PC-3 (cell line): ENCODE measurements at places on chromosomes 2 and 18. TPM values are rescaled to one million over a fixed set of nuclear protein-coding genes. Genes with fewer than 3 reads are reported as not detected.

DNA sequence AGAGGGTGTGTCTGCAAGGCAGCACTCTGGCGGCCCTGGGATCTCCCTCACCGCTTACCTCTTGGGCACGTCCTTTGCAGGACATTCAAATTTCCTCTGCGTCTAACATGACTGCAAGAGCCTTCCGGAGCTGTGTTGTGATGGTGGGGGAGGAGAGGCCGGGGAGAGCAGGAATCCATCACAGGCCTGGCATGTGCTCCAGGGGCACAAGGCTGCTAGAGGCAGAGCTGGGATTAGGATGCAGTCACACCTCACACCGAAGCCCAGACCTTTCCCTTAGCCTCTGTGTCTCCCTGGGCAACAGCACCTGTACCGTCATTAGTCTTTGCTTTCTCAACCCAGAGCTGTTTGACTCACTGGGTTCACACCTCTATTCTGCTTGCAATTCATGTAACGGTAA lies 111.3 kb downstream of the CMPK2 start:
- H3K27me3 ChIP-seq = peaks cover 69% of the 10 kb centered on the region
- H3K27ac ChIP-seq = no peak overlapping the region
- no peak for DNase-seq
- H3K4me1 ChIP-seq = no peaks in the 10 kb centered on the region
- no peaks in the 10 kb centered on the region for H3K36me3 ChIP-seq

GRCh38 chr2:48213646-48214045 lies 307.3 kb upstream of the FBXO11 start:
- DNase-seq = no peak
- H3K4me3 ChIP-seq = no peak overlapping the region
- H3K27ac ChIP-seq = no peak overlapping the region
- H3K36me3 ChIP-seq = no peaks in the 10 kb centered on the region
- no peaks in the 10 kb centered on the region for H3K4me1 ChIP-seq
- H3K27me3 ChIP-seq = no peaks in the 10 kb centered on the region

DNA sequence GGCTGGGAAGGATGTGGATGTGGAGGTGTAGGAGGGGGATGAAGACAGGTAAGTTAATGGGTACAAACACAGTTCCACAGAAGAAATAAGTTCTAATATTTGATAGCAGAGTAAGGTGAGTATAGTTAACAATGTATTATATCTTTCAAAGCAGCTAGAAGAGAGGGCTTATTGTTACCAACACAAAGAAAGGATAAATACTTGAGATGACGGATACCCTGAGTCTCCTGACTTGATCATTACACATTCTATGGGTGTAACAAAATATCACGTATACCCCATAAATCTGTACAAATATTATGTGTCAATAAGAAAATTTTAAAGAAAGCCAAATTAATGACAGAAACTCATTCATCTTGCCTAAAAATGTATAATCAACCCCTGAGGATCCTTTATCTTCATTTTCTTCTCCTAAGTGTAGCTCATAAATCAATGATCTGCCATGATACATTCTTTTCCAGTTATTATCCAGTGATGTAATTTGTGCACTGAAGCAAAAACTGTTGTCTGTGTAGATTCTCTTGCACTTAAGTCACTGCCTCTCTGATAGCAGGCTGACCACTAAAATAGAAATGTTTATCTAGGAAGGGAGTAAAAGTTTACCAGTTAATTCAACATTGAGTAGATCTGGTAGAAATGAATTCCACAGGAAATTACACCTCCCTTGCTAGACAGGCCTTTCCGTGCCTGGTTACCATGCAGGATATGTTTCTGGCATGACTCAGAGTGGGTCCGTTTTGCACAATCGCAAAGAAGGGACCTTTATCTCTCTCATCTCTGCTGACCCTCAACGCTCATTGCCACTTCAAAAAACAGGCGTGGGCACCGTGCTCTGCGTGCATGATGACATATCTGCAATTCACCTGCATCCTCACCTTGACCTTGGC lies 249.7 kb upstream of the NCKAP5 start:
- no peaks in the 10 kb centered on the region for H3K27me3 ChIP-seq
- no peaks in the 10 kb centered on the region for H3K36me3 ChIP-seq
- H3K27ac ChIP-seq = peak overlapping the region; percentile 95
- no peak overlapping the region for H3K4me3 ChIP-seq

DNA sequence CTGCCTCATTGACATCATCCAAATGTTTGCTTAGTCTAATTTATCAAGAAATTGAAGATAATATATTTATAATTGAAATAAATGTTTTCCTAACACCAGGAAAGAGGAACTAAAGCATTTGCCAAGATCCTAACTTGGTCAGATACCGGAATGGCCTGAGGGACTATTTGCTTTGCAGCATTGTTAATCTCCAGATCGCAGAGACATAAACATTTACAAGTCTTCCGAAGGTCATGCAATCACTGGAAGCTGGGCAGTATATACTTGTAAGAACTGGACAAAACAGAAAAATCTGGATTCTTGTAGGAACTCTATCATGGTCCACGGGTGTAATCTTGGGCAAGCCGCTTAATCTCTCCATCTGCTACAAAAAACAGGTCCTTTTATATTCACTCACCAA lies 42.2 kb downstream of the CYBRD1 start:
- H3K4me3 ChIP-seq = no peak overlapping the region
- H3K36me3 ChIP-seq = no peaks in the 10 kb centered on the region
- no peak overlapping the region for H3K27ac ChIP-seq
- H3K27me3 ChIP-seq = no peaks in the 10 kb centered on the region

- H3K36me3 ChIP-seq = no peaks in the 10 kb centered on the region
- H3K27me3 ChIP-seq = no peaks in the 10 kb centered on the region
- H3K4me3 ChIP-seq = no peak overlapping the region
- H3K27ac ChIP-seq = no peak overlapping the region
- DNase-seq = no peak
- H3K4me1 ChIP-seq = no peaks in the 10 kb centered on the region
Measured at GRCh38 chr2:37357069-37357468, 12.6 kb downstream of the QPCT start.

DNA sequence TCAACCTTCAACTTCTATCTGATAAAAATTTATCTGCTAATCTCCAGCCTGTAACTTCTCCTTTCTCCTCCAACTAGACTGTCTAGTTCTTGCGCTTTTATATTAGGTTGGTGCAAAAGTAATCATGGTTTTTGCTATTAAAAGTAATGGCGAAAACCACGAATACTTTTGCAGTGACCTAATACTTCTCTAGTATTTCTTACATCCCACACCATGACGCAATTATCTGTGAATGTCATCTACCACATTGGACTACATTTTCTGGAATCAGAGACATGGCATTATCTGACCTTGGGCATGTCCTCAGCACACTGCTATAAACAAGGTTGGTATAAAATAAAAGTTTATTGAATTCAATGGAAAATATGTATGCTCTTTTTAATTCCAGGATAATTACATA lies 370.2 kb upstream of the LYPD1 start:
- no peak for DNase-seq
- H3K4me3 ChIP-seq = no peak overlapping the region
- H3K27me3 ChIP-seq = no peaks in the 10 kb centered on the region

DNA sequence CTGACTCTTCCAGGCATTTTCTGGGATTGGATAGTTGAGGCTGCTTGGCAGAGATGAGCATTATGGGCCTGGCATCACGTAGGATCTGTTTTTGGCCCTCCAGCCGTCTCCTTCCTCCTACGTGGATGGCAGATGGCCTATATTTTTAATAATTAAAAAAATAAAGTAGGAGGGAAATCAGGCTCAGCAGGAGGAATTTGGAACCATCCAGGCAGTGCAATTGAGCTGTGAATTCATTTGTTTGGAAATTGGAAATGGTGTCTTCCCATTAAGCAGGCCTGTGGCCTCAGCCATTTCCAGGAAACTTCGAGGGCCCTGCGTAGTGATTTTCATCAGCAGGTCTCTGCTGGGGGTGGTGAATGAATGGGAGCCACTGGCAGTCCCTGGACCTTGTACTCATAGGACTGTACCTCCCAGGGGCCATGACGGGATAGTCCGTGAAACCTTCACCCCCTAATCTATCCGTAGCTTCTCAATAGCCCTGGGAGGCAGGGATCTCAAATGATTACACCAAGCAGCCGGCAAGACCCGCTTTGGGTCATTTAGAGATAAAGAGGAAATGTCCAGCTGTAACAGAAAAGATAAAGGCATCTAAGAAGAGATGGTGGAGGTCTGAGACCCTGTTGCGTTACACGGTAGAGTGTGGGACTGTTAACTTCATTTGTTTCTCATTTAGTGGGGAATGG lies 73.1 kb upstream of the TNP1 start:
- no peaks in the 10 kb centered on the region for H3K4me1 ChIP-seq
- H3K4me3 ChIP-seq = no peak overlapping the region
- no peaks in the 10 kb centered on the region for H3K36me3 ChIP-seq
- no peak for DNase-seq
- no peaks in the 10 kb centered on the region for H3K27me3 ChIP-seq

DNA sequence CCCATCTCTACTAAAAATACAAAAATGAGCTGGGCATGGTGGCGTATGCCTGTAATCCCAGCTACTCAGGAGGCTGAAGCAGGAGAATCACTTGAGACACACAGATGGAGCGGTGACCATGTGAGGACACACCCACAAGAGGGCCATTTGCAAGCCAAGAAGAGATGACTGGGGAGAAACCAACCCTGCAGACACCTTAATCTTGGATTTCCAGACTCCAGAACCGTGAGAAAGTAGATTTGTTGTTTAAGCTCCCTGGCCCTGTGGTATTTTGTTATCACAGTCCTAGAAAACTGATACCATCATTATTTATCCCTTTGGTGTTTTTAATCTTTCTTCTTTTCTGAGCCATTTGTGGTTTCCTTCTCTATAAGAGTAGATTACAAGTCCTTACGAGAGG lies 88.6 kb upstream of the ID2 start:
- H3K36me3 ChIP-seq = no peaks in the 10 kb centered on the region
- no peak overlapping the region for H3K4me3 ChIP-seq
- no peaks in the 10 kb centered on the region for H3K27me3 ChIP-seq
- H3K27ac ChIP-seq = no peak overlapping the region
- H3K4me1 ChIP-seq = peaks cover 18% of the 10 kb centered on the region

- no peaks in the 10 kb centered on the region for H3K27me3 ChIP-seq
- DNase-seq = peak; percentile 44
- peaks cover 20% of the 10 kb centered on the region for H3K4me1 ChIP-seq
- peak overlapping the region; percentile 96 for H3K4me3 ChIP-seq
Measured at GRCh38 chr2:190408538-190409271, 550 bp downstream of the MFSD6 start.

DNA sequence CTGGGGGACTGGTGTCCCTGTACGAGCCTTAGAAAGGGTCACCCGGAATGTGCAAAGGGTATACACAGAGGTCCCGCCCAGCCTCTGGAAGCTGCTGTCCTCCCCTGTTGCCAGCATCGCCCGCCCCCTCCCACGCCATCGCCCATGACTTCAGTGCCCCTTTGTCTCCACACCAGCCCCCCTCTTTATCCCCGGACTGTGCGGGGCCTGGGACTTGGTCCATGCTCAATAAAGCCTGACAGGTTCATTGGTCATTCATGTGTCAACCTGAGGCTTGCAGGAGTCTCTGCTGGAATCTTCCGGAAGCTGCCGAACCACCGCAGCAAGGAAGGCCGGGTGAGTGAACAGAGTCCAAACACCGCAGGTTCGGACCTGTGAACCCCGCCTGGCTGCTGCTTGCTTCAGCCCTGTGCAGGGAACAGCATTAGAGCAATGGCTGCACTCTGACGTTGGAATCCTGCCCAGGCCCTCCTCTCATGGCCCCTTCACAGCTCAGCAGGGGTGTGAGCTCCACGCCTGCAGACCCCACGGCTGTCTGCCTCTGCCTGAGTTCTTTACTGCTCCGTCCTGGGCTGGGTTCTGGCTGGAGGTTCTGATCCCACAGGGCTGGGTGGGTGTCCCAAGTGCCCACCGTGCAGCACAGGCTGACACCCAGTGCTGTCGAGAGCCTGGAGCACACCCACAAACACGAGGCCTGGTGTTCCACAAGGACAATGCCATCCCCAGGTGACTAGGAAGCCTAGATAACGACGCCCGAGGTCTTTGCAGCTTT lies 96.5 kb downstream of the SEPTIN10 start:
- H3K27ac ChIP-seq = no peak overlapping the region
- H3K36me3 ChIP-seq = no peaks in the 10 kb centered on the region
- peaks cover 10% of the 10 kb centered on the region for H3K4me1 ChIP-seq
- no peaks in the 10 kb centered on the region for H3K27me3 ChIP-seq

GRCh38 chr2:174392706-174393105 lies 2.8 kb upstream of the SCRN3 start:
- no peaks in the 10 kb centered on the region for H3K27me3 ChIP-seq
- peaks cover 10% of the 10 kb centered on the region for H3K4me1 ChIP-seq
- no peak for DNase-seq
- no peak overlapping the region for H3K27ac ChIP-seq
- H3K36me3 ChIP-seq = no peaks in the 10 kb centered on the region

- no peaks in the 10 kb centered on the region for H3K36me3 ChIP-seq
- H3K4me1 ChIP-seq = peaks cover 58% of the 10 kb centered on the region
- peak overlapping the region; percentile 68 for H3K4me3 ChIP-seq
- peak; percentile 80 for DNase-seq
Measured at GRCh38 chr2:191571163-191571769, 106.7 kb upstream of the NABP1 start.

GRCh38 chr2:187150670-187151069 lies 297.4 kb downstream of the CALCRL start:
- no peak for DNase-seq
- no peaks in the 10 kb centered on the region for H3K36me3 ChIP-seq
- H3K27me3 ChIP-seq = 0 out of 2 replicates have a peak, but pooled peaks cover 2% of the 10 kb centered on the region
- H3K4me1 ChIP-seq = no peaks in the 10 kb centered on the region
- H3K27ac ChIP-seq = no peak overlapping the region

GRCh38 chr2:16785149-16785548 lies 119.5 kb upstream of the CYRIA start:
- H3K4me3 ChIP-seq = no peak overlapping the region
- no peaks in the 10 kb centered on the region for H3K36me3 ChIP-seq
- no peaks in the 10 kb centered on the region for H3K27me3 ChIP-seq
- DNase-seq = no peak
- H3K4me1 ChIP-seq = no peaks in the 10 kb centered on the region

GRCh38 chr18:77114415-77115191 lies 18.0 kb downstream of the MBP start:
- no peak for DNase-seq
- no peak overlapping the region for H3K27ac ChIP-seq
- no peaks in the 10 kb centered on the region for H3K27me3 ChIP-seq
- H3K4me1 ChIP-seq = no peaks in the 10 kb centered on the region
- H3K4me3 ChIP-seq = no peak overlapping the region
- H3K36me3 ChIP-seq = peaks cover 8% of the 10 kb centered on the region

GRCh38 chr2:170165129-170165528 lies 12.8 kb upstream of the MYO3B start:
- peaks cover 36% of the 10 kb centered on the region for H3K4me1 ChIP-seq
- H3K27ac ChIP-seq = peak overlapping the region; percentile 42
- peak; percentile 76 for DNase-seq
- no peaks in the 10 kb centered on the region for H3K27me3 ChIP-seq
- H3K4me3 ChIP-seq = 0 out of 2 replicates have a peak overlapping the region, but pooled peaks have one; percentile 17

GRCh38 chr2:170822290-170823087 lies 5.8 kb downstream of the GAD1 start:
- peaks cover 3% of the 10 kb centered on the region; the same call in 1 of the 2 replicates for H3K4me1 ChIP-seq
- H3K4me3 ChIP-seq = no peak overlapping the region
- H3K36me3 ChIP-seq = no peaks in the 10 kb centered on the region
- no peak for DNase-seq
- no peaks in the 10 kb centered on the region for H3K27me3 ChIP-seq

Gene PLCD4
- 5.6 and 11.7 TPM in 2 replicates for total RNA-seq

Gene DES
- total RNA-seq = not detected in 2 replicates

Gene GAREM1
- total RNA-seq = 0.86 and 1.8 TPM in 2 replicates

Gene PLEK
- not detected in 2 replicates for total RNA-seq

Gene MREG
- 24.4 and 35.4 TPM in 2 replicates for total RNA-seq

Gene LRP2
- not detected in 2 replicates for total RNA-seq

Gene SEPTIN10
- 22.1 and 36.1 TPM in 2 replicates for total RNA-seq

Gene COL3A1
- total RNA-seq = 0.23 and 0.36 TPM in 2 replicates

Gene AP1S3
- total RNA-seq = 34.3 and 37.6 TPM in 2 replicates

Gene SLC14A1
- 2.3 and 6.9 TPM in 2 replicates for total RNA-seq
